ENCODE measurements at places on chromosomes 1 and 21.

- DNase-seq, result no peak
Measured at GRCh38 chr1:37861151-37861550, 1.8 kb upstream of the MTF1 start.

DNA sequence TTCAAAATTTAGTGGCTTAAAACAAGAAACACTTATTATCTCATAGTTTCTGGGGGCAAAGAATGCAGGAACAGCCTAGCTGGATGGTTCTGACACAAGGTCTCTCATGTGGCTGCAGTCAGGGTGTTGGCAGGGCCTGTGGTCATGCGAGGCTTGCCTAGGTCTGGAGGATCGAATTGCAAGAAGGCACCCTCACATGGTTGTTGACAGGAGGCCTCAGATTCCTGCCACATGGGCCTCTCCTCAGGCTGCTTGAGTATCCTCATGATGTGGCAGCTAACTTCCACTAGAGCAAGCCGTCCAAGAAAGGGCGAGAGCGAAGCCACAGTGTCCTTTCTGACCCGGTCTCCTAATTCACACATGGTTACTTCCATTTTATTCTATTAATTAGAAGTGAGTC lies 6.2 kb upstream of the NRIP1 start:
- no peak for DNase-seq

DNA sequence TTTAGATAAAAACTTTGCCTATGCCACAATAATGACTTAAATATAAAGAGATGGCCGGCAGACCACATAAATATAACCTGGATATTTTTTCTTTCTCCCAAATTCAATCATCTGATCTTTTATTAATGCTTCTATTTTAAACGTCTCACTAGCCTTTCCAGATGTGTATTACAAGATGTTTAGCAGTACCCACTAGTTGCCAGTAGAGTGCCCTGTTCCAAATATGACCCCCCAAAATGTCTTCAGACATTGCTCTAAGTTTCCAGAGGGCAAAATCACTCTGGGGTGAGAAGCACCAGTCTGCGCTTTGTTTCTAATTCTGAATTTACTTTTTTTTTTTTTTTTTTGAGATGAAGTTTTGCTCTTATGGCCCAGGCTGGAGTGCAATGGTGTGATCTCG lies 268.1 kb downstream of the GRIK1 start:
- no peak for DNase-seq

- no peak for DNase-seq
Measured at GRCh38 chr1:5742801-5743200, 249.4 kb downstream of the NPHP4 start.

- DNase-seq, result no peak
Measured at GRCh38 chr1:116699605-116700004, 32.1 kb upstream of the IGSF3 start.

- DNase-seq, result no peak
Measured at GRCh38 chr1:64890699-64891447, 75.5 kb downstream of the JAK1 start.

DNA sequence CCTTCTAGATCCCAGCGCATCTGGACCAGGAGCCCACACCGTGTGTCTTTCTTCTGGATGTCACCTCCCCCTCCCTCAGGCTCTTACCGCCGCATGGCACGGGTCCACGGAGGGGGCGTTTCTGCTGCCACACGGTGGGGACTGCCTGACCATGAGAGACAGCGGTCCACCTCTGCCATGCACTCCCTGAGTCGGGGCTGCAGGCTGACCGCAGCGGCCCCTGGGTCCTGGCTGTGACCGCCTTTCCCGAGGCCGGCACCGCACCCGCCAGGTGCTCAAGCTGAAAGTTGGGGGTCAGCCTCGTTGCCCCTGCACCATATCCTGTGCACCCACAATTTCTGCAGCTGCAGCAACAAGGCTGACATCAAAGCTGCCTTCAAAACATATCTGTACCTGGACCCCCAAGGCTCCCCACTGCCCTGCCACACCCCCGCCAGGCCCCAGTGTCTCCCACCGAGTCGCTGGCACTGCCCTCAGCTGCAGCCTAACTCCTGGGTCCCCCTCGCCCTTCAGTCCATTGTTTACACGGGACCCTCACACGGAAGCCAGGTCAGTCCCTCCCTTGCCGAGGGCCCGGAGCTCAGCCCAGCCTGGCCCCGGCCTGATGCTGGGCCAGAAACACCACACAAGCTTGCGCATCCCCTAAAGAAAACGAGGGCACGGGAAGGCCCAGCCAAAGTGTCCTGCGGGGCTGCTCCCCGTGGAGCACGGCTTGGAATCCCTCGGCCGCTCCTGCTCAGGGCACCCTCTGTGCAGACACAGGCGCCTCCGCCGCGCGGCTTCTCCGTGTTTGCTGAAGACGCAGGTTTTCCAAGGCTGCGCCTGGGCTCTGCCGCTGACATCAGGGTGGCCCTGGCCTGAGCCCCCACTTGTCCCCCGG lies 51.9 kb downstream of the MORN1 start:
- DNase-seq, result no peak

GRCh38 chr1:119467857-119468668 lies 38.9 kb upstream of the HSD3B1 start:
- no peak for DNase-seq

All from astrocyte of the spinal cord (primary cell).